Fibroblast of the aortic adventitia (primary cell): ENCODE measurements at places on chromosomes 16 and 17. TPM values are rescaled to one million over a fixed set of nuclear protein-coding genes. Genes with fewer than 3 reads are reported as not detected.

The SGCA gene
- total RNA-seq: 0.65 and 0.90 TPM in 2 replicates

The TRPV2 gene
- 5.3 and 45.3 TPM in 2 replicates for total RNA-seq

The FLOT2 gene
- 13.0 and 39.9 TPM in 2 replicates for total RNA-seq

The CACNG1 gene
- total RNA-seq: not detected in 2 replicates

The RBFOX1 gene
- total RNA-seq: 0.08 TPM in 1 of 2 replicates, not detected in the other

The GGA3 gene
- 8.7 and 14.0 TPM in 2 replicates for total RNA-seq

The TBC1D3G gene
- total RNA-seq: not detected in 2 replicates
